HEK293T (cell line): ENCODE measurements at places on chromosomes 4 and X.
A peak's percentile ranks its signal among the peaks of the same experiment; 100 is the strongest.

- DNase-seq, result no peak
These were observed 106.8 kb downstream of the HDAC8 start for GRCh38 chrX:72465889-72466288.

DNA sequence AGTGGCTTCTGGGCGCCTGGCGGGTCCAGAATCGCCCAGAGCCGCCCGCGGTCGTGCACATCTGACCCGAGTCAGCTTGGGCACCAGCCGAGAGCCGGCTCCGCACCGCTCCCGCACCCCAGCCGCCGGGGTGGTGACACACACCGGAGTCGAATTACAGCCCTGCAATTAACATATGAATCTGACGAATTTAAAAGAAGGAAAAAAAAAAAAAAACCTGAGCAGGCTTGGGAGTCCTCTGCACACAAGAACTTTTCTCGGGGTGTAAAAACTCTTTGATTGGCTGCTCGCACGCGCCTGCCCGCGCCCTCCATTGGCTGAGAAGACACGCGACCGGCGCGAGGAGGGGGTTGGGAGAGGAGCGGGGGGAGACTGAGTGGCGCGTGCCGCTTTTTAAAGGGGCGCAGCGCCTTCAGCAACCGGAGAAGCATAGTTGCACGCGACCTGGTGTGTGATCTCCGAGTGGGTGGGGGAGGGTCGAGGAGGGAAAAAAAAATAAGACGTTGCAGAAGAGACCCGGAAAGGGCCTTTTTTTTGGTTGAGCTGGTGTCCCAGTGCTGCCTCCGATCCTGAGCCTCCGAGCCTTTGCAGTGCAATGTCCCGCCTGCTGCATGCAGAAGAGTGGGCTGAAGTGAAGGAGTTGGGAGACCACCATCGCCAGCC, at the start of gene ATOH1:
Gene ATOH1, plus strand, starts transcription at position 422 of the 663 bp plus-strand sequence. Its CDS starts 174 bp downstream, at position 596.
- peak; percentile 68 for DNase-seq

DNA sequence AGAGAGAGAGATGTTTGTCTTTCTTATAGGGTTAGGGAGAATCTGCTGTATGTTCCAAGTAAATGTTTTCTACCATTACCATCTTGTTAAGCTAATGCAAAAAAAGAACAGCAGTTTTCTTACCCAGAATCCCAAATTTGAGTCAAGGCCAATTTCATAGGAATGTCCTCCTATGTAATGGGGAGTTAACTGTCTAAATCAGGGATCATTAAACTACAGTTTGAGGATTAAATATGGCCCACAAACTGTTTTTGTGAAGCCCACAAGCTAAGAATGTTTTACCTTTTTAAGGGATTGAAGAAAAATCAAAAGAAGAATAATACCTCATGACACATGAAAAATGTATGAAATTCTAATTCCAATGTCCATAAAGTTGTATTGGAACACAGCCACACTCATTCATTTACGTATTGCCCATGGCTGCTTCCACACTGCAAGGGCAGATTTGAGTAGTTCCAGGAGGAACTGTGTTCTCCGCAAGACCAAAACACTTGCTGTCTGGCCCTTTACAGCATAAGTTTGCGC, 113.2 kb upstream of the SPRY1 start:
- DNase-seq, result no peak

DNA sequence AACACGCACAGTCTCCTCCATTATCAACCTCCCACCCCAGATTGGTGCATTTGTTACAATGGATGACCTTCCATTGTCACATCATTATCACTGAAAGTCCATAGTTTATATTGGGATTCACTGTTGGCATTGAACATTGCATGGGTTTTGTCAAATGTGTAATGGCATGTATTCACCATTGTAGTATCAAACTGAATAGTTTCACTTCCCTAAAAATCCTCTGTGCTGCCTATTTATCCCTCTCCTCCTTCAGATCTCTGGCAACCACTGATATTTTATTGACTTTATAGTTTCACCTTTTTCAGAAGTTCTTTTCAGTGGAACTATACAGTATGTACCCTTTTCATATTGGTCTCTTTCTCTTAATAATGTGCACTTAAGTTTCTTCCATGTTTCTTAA, 1565.4 kb downstream of the PCDH18 start:
- DNase-seq, result no peak

DNA sequence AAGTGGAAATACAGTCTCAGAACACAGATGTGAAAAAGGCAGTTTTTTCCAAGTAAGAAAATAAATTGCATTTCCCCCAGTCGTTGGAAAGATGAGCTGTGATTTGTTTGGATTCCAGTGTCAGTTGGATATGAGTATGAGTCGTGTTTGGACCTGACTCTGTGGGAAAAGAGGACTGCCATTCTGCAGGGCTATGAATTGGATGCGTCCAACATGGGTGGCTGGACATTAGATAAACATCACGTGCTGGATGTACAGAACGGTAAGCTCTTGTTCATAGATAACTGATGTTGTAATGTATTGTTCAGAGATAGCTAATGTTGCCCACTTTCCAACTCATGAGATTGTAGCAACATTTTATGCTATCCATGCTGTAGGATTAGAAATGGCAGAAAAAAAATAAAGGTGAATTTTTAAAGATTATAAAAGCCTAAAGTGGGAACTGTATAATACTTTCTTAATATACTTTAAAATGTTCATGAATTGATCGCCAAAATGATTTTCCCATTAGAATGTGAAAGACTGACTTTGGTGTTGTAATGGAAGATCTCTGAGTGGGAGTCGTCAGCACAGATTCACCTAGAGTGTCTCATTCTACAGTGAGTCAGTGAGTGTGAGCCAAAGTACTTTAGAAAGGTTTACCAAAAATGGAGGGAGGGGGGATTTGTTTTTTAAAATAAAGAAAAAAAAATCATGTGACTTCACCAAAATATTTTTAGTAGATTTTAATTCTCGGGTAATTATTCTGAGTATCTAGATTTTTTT, 178.7 kb downstream of the DCTD start:
- no peak for DNase-seq

DNA sequence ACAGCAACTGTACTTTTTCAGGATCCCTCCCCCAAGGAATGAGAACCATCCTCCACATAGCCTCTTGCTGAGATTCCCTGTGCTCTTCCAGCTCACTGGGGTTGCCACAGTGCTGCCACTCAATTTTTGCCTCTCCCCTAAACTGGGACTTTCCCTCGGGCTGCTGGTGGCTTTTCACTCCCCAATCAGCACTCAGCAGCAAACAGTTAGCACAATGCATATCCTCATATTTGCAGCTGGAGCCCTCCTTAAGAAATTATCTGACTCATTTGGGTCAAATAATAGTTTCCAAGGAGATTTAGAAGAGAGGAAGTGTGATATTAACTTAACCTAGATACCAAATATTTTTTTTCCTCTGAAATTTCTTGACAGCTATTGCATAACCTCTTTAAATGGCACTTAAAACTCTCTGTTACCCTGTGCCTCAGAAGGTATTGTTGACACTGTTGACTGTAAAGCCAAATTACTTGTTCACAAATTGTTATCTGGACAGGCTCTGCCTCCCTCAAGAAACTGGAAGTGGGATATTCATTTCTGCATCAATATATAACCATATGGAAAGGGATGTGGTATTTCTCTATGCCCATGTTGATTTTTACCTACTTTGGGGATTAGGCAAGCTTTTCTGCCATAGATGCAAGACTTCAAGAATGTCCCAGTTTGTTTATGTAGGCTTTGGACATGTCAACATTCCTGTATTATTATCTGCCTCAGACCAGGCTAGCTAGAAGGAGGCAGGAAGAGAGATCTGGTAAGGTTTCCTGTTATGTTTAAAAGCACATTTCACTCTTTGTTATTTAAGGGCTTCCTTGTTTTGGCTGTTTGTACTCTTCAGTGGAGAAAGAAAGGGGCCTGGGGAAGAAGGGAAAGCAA, 58.0 kb downstream of the SEPTIN11 start:
- DNase-seq, result no peak
